ENCODE measurements at places on chromosomes 13 and 19.

DNA sequence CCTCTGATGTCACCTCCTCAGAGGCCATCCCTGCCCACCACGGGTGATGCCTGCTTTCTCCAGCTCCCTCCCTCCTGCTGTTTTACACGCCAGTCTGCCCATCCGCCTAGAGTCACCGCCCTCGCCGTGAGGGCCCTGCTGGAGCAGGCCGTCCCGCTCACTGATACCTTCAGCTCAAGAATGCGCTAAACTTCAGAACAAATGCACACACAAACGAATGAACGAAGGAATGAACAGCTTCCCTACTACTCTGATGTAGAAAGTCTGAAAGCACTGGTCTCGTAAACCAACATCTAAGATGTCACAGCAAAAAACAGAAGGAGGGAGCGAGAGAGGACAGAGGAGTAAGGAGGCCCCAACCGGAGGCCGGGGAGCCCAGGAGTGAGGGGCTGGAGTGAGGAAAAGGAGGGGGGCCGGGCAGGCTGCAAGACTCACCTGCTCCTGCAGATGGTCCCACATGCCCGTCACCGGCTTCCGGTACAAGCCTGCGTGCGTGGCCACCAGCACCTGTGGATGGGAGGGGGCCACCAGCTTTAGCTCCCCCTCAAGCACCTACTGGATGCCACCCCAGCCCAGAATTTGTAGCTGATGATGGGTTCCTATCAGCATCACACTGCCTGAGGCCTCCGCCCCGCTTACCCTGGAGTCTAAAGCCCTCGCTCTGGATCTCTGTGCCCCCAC is 4.0 kb downstream of the PNKP start:
- no peak for DNase-seq

DNA sequence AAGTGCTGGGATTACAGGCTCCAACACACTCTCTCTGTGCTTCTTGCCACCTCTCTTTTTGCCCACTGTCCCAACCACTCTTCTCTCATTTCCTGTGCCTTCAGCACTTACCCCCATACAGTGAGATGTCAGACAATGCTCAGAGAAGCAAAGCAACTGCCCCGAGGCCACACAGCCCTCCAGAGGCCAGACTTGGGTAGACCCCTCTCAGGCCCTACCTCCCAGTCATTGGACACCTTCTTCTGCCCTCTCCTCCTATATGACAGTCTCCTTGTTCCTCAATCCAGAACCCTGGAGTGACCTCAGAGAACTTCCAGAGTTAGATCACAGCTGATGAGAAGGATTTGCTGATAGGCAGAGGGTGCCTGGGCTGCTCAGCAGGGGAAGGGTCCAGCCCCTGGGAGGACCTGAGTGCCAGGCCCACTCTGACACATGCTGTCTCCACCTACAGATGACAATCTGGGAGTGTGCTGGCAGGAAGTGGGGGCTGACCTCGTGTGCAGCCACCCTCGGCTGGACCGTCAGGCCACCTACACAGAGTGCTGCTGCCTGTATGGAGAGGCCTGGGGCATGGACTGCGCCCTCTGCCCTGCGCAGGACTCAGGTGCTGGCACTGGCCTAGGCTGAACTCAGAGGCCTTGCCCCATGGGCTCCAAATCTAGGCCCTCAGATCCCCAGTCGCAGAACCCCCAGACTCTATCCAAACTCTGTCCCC is 24.4 kb downstream of the LTBP4 start:
- no peak for DNase-seq

DNA sequence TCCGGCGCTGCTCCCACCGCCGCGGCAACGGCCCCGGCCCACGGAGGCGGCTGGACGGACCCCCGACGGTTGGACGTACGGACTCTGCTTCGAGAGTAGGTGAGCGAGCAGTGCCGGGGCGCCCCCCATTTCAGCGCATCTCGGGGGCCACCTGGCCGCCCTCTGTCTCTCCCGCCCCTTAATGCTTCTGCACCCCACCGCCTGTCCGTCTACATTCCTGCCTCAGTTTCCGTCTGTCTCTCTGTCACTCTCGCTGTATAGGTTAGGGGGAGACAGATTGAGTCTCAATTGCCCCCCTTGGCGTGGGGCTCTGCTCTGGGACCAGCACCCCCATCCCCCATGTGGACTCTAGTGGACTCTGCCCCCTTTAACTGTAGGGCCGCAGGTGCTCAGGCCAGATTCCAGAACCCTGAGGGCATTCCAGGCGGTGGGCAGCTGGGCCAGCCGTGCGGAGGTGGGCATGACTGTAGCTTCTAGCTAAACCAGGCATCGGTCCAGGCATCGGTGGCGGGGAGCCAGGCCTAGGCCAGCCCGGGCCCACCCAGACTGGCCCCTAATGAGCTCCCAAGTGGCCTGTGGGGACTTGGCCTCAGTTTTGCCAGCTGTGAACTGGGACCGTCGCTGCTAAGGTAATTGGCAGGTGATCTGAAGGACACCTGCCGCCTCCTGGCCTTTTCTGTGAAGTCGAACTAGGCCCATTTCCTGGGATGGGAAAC is 373 bp downstream of the TNFAIP8L1 start:
- no peak for DNase-seq

GRCh38 chr13:71602344-71602743 is 264.7 kb downstream of the DACH1 start:
- DNase-seq: no peak

- no peak for DNase-seq
Measured at GRCh38 chr19:1073063-1073955, 6.3 kb downstream of the ARHGAP45 start.

- DNase-seq: no peak
Measured at GRCh38 chr13:97261254-97262005, 39.3 kb downstream of the MBNL2 start.

- no peak for DNase-seq
Measured at GRCh38 chr13:36366031-36366430, 19.8 kb upstream of the SPART start.

DNA sequence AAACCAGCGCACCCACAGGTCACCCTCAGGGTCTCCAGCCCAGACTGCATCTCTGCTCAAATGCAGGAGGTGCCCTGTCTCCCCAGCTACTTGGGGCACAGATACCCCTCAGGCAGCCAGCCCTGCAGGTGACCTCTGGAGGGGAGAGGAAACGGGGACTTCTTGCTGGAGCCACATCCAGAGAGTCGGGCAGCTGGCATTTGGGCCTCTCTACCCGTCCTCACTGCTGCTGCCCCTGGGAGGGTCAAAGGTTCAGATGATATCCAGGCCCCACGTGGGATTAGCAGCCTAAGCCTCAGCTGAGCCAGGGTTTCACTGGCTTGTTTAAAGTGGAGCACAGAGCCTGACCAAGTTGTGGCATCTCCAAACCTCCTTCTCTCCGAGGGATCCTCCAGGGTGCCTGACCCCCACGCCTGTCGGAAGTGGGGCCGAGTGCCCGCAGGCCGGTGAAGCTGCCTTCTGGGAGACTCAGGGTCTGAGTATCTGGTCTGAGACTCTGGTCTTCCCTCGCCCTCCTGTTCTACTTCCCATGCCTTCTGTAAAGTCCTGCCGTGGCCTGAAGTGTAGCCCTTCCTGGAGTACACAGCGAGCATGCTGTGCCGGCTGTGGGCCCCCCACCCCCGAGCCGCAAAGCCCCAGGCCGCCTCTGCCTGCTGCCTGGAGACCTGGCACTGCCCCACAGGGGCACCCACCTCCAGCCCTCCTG is 2.1 kb downstream of the RASA3 start:
- no peak for DNase-seq

DNA sequence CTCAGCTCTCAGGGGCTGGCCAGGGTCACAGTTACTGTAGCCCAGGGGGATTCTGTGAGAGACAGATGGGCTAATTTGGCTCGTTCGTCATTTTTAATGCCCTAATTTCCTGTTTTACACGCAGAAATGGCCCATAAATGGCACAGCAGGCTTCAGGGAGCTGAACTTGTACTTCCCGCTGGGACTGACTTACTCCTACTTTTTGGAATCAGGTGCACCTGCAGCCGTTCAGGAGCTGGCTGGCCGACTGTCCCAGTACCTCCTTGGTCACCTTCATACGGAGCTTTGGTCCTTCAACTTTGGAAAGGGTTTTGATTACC is 62.4 kb upstream of the URI1 start:
- no peak for DNase-seq

DNA sequence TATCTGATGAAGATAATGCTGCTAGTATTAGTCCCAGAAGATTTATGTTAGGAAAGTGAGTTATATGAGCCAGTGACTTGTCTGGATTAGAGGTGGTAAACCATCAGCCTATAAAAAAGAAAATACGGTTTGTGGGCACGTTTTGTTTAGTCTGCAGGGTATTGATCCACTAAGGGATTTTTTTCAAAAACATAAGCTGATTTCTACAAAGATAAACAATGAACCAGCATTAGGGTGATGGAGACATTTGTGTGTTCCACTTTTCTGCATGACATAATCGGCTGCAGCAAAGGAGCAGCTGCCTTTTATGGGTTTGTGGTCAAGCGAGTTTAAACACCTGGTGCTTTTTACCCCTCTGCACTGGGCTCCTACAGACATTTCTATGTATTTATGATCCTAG is 836.4 kb upstream of the GPC6 start:
- DNase-seq: no peak

GRCh38 chr13:25881971-25882451 is 169.8 kb downstream of the SHISA2 start:
- no peak for DNase-seq

DNA sequence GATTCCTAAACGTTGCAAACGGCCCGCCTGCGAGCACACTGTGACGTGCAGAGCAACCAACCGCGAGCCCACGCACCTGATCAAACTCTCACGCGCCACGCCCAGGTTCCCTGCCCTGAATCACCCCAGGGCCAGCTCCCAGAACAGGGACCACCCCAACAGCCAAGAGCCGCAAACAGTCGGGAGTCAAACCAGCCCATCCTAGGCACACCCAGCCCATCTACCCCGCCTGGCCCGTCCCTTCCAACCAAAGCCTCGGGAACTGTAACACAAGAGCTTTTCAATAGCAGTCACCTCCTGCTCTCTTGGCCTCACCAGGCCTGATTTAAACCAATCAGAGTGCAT is 8.9 kb downstream of the PIP5K1C start:
- DNase-seq: no peak

GRCh38 chr13:77916488-77916887 is 2.1 kb downstream of the EDNRB start:
- no peak for DNase-seq

DNA sequence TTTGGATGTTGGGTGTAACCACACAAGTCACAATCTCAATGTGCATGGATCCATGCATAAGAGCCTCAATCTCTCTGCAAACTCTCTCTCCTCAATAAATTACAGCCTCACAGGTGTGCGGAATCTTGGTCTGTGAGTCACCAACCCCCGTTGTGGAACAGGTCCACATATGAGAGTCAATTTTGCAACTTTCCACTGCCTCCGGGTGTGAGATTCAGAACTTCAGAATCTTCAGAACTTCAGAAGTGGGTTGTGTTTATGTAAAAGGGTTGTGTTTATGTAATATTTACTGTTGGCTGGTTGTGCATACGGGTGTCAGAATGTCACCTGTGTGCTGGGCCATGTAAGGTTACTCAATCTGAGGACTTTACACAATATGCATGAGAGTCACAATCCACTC is 46.3 kb upstream of the ZNF728 start:
- no peak for DNase-seq

- DNase-seq: no peak
Measured at GRCh38 chr13:69604698-69605097, 502.9 kb upstream of the ATXN8OS start.

GRCh38 chr19:2770055-2771013 is 12.7 kb downstream of the SGTA start:
- DNase-seq: no peak

- DNase-seq: no peak
Measured at GRCh38 chr13:101691341-101691860, 238.9 kb downstream of the ITGBL1 start.

- DNase-seq: no peak
Measured at GRCh38 chr13:21069561-21070004, 8.2 kb upstream of the LATS2 start.

DNA sequence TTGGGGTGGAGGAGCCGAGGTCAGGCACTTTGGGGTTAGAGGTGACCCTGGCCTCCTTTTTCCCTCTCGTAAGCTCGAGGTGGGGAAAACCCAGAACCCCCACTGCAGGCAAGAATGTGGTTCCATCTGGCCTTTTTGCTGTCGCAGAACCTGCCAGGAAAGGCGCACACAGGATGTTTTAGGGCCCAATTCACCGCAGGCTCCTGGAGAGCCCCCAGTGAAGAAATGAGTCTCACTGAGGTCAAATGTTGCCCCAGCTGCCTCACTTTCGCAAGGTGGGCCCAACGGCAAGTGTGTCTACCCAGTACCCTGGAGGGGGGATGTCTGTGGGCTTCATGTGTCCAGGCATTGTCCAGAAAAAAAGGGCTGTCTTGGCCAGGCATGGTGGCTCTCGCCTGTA is 61.8 kb downstream of the PEX11G start:
- no peak for DNase-seq

GRCh38 chr13:112905086-112905485 is 63.9 kb upstream of the MCF2L start:
- no peak for DNase-seq

- DNase-seq: no peak
Measured at GRCh38 chr19:42129399-42130253, 2.6 kb downstream of the POU2F2 start.
